ENCODE measurements at places on chromosomes 7 and 10. TPM values are rescaled to one million over a fixed set of nuclear protein-coding genes. Genes with fewer than 3 reads are reported as not detected.

Gene ZSCAN25
- total RNA-seq, result 12.5 TPM

Gene CCDC172
- not detected for total RNA-seq

Gene SFRP4
- 0.04 TPM for total RNA-seq

Gene NPVF
- not detected for total RNA-seq

Gene UPK3BL2
- total RNA-seq, result 1.2 TPM

Gene WEE2
- total RNA-seq, result not detected

Gene RET
- 0.07 TPM for total RNA-seq

Gene BICC1
- 1.7 TPM for total RNA-seq

Gene BEND7
- total RNA-seq, result 13.9 TPM

Gene EGFR
- 3.6 TPM for total RNA-seq

Gene OR9A2
- not detected for total RNA-seq

Gene AGAP3
- 52.1 TPM for total RNA-seq

Gene TSC22D4
- total RNA-seq, result 35.0 TPM

Gene SAP25
- not detected for total RNA-seq
